ENCODE measurements at places on chromosomes 13 and 19.
A peak's percentile ranks its signal among the peaks of the same experiment; 100 is the strongest.

DNA sequence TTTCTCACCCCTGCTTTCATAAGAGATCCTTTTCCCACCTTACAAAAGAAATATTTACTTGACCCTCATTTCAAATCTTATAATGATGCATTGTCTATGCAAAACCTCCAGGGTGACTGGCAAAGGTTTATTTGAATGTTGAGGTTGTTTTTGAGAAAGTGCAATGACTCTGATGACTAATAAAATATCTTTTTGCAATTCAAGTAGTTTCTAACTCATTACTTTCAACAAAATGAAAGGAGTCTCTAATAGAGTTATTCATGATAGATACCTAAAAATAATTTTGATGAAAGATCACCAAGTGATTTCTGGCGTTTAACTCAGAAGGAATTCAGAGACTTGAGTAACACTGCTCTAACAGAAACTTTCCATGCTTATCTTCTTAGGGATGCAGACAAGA lies 144.2 kb downstream of the FOXO1 start:
- no peak for DNase-seq

- DNase-seq, result no peak
Observed at GRCh38 chr19:40322271-40322610, 26.0 kb downstream of the C19orf47 start.

DNA sequence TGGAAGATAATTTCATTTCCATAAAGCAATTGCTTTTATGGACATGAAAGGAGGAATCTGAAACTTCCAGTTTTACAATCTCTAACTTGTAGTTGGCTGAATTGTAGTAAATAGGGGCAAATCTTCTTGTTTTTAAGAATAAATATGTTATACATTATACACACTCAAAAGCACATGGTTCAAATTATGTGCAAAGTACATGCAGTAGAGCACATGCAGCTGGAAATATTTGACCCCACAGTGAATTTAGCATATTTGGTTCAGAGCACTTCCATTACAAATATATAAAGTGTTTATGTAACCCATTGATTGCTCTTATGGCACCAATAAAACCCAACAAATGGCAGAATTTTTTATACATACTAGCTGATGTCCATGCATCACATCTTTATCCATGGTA lies 180.5 kb downstream of the IRS2 start:
- no peak for DNase-seq

- DNase-seq, result no peak
Observed at GRCh38 chr13:93862259-93862658, 617.2 kb downstream of the DCT start.

- DNase-seq, result peak; percentile 32
Observed at GRCh38 chr13:46071590-46072249, 19.2 kb upstream of the ZC3H13 start.

- DNase-seq, result no peak
Observed at GRCh38 chr19:36059180-36059910, 4.6 kb downstream of the WDR62 start.

- no peak for DNase-seq
Observed at GRCh38 chr13:27523346-27524073, 73.1 kb upstream of the MTIF3 start.

- DNase-seq, result no peak
Observed at GRCh38 chr13:76300688-76301087, 585.5 kb downstream of the KCTD12 start.

GRCh38 chr13:46468570-46469463 lies 81.8 kb upstream of the RUBCNL start:
- peak; percentile 67 for DNase-seq

- no peak for DNase-seq
Observed at GRCh38 chr13:35841060-35841521, 290.1 kb downstream of the DCLK1 start.

- DNase-seq, result peak; percentile 40
Observed at GRCh38 chr19:28710278-28710677, 502.7 kb downstream of the UQCRFS1 start.
